ENCODE measurements at places on chromosomes 4 and X.

DNA sequence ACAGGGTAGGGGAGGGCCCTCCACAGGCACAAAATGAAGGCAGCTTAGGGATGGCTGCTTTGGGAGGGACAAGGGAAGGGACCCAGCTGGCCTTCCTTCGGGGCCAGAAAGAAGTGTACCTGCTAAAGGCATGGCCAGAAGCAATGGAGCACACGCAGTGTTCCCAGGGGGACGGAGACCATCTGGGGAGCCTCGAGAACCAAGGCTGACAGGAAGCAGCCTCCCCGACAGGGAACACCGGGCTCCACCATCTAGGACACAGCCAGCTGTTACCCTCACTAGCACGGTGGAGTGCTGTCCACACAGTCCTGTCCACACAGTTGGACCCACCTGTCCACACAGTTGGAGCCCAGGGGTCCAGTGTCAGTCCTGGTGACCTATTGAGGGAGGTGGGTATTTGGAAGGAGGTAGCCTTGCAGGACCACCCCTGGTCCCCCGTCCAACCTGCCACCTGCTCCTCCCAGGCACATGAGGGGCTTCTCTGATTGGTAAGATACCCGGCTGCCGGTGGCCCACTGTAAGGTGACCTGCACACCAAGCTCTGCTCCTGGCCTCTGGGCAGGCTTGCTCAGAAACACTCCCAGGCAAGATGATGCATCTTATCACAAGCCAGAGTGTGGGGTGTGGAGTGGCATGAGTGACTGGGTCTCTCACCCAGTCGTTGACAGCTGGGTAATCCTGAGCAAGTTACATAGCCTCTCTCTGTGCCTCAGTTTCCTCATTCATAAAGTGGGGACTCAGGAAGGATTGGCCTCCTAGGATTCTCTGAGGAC lies 20.5 kb upstream of the AFAP1 start:
- no peak for DNase-seq

DNA sequence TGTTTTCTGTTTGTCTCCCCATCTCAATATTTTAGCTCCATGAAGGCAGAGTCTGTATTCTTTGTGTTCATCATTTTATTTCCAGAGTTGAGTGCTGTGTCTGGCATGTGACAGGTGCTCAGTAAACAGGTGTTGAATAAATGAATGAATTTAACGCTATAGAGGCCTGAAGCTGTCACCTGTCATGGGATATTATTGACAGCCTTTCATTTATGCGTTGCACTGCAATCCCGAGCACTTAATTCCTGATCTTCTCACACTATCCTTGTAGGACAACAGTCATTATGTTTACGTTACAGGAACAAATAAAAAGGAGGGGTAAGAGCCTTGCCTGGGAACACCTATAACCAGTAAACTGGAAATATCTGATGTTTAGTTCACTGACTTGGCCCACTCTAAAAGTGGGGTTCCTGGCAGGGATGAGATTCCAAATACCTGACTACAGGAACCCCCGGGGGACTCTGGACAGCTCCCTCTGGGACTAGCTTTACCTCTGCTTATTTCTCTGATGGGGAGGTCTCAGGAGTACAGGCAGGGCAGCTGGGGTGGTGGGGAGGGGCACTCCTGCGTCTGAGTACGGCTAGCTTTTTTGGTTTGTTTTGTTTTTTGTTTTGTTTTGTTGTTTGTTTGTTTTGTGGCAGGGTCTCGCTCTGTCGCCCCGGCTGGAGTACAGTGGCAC lies 36.6 kb downstream of the SEL1L3 start:
- no peak for DNase-seq

GRCh38 chrX:109350551-109350950 lies 131.3 kb downstream of the GUCY2F start:
- DNase-seq: peak; percentile 38

DNA sequence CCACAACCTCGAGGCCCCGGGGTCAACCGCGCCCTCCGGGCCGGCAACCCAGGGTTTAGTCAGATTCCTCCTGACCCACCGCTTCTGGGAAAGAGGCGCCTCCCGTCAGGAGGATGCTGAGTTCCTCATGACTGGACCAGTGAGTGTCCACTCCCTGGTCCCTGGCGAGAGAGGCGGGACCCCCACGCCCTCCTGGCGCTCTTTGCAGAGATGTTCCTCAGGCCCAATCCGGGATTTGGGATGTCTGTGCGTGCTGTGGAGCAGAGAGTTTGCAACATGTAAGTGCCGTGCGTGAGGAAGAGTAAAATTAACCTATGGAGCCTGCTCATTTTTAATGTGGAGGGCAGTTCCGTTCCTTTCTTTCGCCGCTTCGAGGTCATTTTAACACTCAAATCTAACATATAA lies 824 bp upstream of the UGDH start:
- DNase-seq: no peak

GRCh38 chrX:10755439-10756334 lies 135.3 kb upstream of the MID1 start:
- DNase-seq: peak; percentile 88

- DNase-seq: peak; percentile 27
Measured at GRCh38 chrX:65985922-65986588, 53.8 kb downstream of the VSIG4 start.

DNA sequence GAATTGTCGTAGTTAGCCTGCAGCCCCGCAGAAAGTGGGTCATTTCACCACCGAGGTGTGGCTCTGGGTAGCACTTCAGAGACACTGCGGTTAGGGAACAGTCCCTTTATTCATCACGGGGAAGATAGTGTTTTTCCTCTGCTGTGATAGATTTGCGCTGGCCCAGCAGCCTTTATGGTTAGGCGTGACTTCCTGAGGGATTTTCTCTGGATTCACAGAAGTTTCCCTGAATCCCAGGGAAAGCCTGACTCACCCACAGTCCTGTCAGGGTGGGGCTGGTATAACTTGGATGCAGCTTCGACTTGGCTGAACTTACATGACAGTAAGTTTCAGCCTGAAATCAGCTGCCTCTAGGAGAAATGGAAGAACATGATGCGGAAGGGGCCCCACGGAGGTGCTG lies 196.3 kb upstream of the HHIP start:
- peak; percentile 39 for DNase-seq

DNA sequence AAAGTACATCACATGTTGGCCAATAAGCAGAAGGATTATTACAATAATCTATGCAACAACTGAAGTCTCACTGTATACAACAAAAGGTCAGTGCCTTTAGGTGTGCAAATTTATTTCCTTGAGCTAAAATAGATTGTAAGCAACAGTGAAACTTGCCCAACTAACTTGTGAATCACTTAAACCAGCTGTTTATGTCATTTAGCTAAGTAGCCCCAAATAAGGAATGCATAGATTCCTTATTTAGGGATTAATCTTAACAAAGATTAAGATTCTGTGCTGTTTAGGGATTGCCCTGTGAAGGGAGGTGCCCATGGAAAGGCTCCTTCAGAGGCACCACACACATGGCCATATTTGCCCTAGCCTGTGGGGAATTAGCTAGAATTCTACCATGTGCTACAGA lies 168.6 kb downstream of the MAML3 start:
- no peak for DNase-seq

- DNase-seq: peak; percentile 0
Measured at GRCh38 chrX:155215443-155216178, 649 bp upstream of the VBP1 start.

DNA sequence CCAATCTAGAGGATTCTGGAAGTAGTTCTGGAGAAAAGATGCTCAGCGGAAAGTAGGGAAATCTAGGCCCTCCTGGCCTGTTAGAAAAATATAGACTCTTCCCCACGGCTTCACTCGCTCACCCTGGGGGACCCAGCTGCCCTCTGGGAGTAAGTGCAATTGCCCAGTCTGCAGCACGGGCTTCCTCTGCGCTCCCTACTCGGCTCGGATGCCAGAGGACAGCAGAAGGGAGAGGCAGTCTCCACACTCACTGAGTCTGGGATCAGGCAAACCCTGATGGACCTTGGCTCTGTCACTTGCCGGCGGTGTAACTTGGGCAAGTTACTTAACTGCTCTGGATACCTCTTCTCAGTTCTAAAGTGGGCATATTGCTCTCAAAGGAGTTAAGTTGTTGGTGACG lies 2.1 kb downstream of the SHISA3 start:
- no peak for DNase-seq

DNA sequence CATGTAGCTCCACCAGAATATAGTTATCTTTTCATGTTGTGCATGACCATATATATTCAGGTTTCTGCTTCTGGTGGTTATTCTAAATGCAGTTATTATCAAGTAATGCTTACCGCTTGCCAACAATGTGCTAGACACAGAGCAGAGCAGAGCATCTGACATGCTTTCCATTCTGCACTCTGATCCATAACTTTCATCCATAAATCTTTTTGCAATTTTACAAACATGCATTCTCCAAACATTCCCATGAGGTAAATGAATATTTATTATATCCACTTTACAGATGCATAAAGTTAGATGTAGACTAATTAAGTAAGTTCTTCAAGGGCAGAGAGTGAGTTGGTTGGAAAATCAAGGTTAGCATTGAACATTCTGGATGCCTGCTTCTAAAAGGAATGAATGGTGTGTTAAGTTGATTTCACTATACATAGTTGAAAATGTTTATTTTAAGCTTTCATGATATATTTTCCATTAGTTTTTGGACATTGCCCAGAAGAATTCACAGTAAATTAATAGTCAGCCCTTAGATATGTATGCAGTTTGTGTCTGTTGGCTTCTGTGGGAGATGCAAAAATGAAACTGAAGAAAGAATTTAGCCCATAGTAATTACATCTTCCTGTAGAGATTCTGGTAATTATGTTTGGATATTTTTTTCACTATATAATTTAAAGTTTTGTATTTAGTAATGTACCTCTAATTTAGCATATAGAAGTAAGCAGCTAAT lies 867.8 kb downstream of the CCSER1 start:
- peak; percentile 15 for DNase-seq

GRCh38 chr4:123545667-123546572 lies 149.3 kb downstream of the SPRY1 start:
- DNase-seq: no peak

DNA sequence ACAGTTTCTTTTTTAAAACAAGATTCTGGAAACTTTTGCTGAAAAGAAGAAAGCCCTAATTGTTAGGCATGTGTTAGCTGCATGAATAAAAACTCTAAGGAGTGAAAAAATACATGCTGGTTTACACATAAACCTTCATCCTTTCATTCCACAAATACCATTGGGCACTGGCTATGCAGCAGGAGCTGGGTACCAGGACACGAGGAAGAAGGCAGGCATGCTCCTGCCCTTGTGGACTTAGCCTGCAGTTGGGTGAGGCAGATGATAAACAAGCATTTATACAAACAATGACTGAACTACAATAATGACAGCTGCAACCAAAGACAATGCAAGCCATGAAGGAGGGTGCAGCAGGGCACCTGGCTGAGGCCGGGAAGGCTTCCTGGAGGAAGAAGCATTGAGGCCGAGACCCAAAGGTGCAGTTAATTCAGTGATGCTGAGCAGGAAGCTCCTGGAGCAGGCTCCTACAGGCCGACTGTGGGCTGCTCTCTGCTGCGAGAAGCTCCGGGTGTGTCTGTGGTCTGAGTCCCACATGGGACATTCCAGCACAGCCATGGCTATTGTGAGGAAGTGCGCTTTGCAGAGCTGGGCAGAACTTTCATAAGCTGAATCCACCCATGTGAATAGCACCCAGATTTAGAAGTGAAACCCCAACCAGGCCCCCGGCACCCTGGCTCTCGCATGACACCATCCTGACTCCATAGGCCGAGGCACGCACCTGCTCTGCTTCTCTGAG lies 44.0 kb upstream of the MXD4 start:
- no peak for DNase-seq

GRCh38 chr4:120000591-120001296 lies 65.9 kb downstream of the MAD2L1 start:
- DNase-seq: no peak

DNA sequence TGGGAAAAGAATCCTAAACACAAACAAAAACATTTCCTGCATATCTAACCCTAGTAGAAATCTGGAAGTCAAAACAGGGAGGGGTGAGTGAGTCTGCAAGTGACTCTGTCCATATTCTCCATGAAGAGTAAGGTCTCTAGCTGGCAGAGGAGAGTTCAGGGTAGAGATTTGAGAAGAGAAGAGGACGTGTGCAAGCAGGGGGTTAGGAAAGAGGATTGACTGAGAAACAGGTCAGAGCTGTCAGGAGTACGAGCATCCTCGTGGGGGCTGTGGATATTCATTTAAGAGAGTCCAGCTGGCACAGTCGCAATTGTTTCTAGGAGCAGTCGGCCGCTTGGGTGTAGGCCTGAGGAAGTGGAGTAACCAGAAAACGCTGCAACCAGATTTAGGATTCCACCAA lies 27.9 kb downstream of the PROM1 start:
- no peak for DNase-seq

DNA sequence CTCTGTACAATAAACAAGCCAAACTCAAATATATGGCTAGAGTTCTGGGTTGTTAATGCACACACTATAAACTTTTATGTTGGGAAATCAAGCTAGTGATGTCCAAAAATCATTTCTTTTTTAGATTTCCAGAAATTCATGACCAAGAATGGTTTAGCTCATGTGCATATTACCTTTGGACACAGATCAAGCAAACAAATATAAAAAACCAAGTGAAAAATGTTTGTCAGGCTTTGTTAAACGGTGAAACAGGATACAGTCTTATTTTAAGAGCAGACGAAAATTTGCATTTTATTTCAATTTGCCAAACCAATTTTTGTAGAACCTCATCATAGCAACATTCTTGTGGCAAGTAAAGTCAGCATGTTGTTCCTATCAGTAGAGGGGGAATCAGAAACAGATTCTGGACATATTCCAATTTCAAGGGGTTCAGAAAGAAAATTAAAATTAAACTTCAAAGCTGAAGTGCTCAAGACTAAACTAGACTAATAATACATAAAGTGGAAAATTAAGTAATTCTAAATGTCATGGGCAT lies 413.6 kb downstream of the TRIML1 start:
- peak; percentile 37 for DNase-seq

DNA sequence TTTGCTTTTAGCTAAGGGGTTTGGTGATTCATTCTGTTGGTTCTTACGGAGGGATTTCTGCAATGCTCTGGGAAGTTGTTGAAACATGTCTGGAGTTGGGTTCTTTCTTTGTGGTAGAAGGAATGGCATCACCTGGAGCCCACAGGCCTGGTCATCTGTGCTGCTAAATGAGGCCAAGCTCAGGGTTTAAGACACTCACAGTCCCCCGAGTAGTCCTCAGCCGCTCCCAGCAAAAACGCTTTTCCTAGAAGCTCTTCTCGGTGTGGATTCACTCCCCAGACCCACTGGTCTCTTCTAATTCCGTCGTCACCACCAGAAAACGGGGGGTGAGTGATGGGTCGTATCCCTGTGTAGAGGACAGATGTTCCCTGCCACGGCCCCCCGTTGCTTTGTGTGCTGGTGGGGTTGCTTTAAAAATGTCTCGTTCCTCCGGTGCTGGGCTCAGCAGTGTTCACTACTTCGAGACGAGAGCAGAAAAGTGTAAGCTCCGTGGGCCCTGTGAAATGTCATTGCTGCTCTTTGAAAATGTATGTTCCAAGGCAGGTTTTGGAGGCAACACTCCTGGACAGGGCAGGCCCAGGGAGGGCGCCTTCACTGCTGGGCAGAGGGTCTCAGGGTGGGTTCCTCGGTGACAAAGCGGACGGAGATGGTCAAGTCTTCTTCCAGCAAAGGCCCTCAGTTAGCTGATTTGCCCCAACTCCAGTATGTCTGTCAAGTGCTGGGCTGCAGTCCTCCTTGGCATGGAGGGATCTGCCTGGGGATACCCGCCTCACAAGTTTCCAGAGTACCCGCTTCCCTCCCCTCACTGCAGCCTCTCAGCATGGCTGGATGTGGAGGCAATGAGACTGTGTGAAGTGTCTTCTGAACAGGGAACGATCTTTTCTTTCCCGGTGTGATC lies 37.3 kb downstream of the PSAPL1 start:
- no peak for DNase-seq

GRCh38 chr4:98659741-98660462 lies 1.5 kb upstream of the TSPAN5 start:
- peak; percentile 57 for DNase-seq

- DNase-seq: no peak
Measured at GRCh38 chr4:92359491-92359890, 55.7 kb downstream of the GRID2 start.
